ENCODE measurements at places on chromosomes 16 and 17.

GRCh38 chr16:8795818-8796217 is 1.6 kb downstream of the TMEM186 start:
- no peak for DNase-seq

GRCh38 chr16:89695875-89696669 is 5.4 kb downstream of the SPATA2L start:
- DNase-seq = no peak

DNA sequence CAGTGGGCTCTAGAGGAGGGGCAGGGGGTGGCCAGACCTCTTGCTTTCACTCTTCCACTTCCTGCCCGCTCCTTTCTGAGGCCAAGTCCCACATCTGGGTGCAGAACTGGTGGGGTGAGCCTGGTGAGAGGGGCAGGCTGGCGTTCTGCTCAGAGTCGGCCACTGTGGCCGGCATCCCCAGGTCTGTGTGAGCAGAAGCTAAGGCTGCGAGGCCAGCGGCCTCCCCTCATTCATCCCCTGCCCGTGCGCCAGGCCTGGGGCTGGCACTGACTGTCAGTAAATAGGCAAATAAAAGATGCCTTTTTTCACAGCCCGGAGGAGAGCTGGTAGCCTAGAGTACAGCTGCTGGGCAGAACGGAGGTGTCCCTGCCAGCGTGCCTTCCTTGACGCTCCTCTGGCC is 1.2 kb downstream of the DEF8 start:
- no peak for DNase-seq

- DNase-seq = no peak
Measured at GRCh38 chr17:21017861-21018260, 24.9 kb downstream of the USP22 start.

DNA sequence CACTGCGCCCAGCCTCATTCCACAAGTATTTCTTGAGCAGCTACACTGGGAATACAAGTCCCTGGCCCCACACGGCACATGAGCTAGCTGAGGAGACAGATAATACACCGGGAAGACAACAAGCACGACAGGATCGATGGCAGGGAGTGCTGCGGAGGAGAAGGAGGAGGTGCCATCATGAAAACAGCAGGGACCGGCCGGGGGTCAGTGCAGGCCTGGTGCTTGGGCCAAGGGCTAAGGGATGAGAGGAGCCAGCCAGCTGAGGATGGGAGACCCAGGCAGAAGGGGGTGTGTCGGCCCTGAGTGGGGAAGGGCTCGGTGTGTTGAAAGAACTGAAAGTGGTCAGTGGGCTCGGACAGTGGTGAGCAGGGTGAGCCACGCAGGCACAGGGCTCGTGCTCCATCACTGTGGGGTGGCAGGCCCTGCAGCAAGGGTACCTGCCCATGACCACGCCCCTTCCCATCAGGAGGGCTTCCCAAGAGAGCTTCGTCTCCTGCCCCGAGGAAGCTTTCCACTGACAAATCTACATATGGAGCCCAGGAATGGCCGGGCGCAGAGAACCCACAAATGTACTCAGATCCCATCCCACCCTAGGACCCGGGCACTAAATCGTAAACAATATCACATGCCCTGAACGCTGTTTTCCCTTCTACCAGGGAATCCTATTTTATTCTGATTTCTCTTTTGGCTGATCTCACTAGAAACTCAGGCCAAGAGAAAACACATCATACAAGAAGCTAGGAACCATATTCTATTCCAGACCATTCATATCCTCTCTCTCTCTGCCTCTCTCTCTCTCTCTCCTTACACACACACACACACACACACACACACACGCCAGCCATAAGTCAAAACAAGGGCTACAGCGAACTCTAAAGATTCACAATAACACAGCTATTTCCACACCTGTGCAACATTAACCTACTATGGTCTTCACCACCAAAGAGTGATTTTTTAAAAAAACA is 50.7 kb upstream of the TNRC6C start:
- no peak for DNase-seq

DNA sequence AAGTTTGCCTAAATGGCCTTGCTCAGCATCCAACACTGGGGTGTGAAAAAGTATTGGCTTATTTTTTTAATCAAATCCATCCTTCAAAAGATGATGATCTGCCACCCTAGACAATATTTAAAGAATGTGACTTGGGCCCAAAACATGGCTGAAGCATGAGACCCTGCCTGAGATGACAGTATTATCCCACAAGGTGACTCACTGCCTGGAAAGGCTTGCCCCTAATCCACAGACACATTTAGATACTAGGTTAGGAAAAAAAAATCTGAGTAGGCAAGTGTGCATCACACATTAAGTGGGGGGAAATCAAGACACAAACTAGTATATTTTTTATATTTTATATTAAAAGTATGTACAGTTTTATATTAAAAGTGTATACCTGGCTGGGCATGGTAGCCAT is 38.4 kb downstream of the TOM1L2 start:
- no peak for DNase-seq

- no peak for DNase-seq
Measured at GRCh38 chr16:49883076-49884014, 27.4 kb upstream of the ZNF423 start.

DNA sequence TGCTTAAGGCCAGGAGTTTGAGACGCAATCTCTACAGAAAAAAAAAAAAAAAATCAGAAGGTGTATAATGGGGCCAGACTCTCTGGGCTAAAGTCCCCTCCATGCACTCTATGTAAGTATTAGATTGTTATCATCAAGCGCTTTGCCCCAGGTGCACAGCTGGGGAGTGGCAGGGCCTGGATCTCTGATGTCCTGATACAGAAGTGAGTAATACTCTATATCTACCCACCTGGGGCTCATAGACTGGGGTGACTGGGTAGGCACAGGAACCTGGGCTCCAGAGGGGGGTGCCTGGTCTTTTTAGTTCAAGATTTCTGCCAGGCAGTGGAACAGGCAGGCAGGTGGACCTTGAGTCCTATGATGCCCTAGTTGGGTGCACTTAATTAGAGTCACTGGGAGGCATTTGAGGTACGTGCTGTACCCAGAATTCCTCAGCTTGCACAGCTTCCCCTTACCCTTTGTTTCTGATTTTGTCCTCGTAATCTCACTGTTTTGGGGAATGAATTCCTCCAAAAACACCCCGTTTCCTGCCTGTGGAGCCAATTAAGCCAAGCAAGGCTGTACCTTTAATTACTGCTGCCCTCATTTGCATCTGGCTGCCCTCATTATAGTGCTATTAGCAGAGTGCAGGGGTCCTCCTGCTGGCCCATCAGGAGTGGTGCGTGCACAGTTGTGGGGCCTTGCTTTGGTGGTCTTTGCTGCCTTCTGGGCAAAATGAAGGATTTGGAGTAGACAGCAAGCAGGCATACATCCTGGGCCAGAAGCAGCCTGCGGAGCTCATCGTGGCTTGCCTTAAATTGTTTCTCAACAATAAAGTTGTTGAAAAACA is 239.0 kb downstream of the SNX29 start:
- DNase-seq = no peak

- no peak for DNase-seq
Measured at GRCh38 chr17:7156342-7156940, 22.7 kb downstream of the ASGR1 start.

GRCh38 chr17:83009414-83010205 is 69.8 kb upstream of the METRNL start:
- DNase-seq = no peak

DNA sequence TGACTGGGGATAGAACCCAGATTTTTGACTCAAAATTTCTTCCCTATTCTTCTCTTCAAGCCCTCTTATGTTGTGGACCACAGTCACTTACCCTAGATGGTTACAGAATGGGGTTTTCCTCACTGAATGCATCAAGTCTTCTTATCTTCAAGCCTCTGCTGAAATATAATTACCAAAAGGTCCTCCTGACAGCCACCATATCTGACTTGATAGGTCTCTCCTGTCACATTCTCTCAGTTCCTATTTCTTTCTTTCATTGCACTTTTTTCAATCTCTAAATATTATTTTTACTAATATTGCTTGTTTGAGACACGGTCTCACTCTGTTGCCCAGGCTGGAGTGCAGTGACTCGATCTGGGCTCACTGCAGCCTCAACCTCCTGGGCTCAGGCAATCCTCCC is 1.1 kb upstream of the COPZ2 start:
- no peak for DNase-seq

GRCh38 chr17:8909586-8910270 is 42.3 kb upstream of the PIK3R6 start:
- no peak for DNase-seq

DNA sequence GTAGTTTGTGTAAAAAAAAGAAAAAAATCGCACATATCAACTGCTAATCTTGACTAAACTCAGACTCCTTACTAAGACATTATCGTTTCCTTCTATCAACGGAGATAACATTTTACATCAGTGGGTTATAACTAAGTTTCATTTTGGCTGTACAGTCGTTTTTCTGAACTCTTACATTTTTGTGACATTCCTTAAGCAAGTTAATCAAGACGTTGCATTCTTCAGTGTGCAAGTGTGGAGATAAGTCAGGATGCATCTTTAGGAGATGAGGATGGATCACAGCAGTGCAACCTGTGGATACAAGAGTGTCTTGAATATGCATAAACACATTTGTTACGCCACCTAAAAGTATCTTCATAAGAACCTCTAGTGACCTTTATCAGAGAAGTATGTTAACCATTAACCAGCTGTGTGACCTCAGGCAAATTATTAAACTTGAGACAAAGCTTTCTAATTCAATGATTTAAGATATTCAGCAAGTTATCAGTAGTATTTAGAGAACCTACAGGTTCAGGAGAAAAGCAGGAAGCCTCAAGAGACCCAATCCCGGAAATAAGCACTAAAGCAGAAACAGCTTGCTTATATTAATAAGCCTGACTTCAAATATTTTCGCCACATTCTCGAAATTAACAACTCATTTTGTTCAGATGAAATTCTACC is 9.4 kb downstream of the CMC2 start:
- no peak for DNase-seq

- DNase-seq = no peak
Measured at GRCh38 chr17:148757-149156, 11.4 kb downstream of the SCGB1C2 start.

GRCh38 chr16:56974549-56975300 is 13.0 kb downstream of the CETP start:
- no peak for DNase-seq

DNA sequence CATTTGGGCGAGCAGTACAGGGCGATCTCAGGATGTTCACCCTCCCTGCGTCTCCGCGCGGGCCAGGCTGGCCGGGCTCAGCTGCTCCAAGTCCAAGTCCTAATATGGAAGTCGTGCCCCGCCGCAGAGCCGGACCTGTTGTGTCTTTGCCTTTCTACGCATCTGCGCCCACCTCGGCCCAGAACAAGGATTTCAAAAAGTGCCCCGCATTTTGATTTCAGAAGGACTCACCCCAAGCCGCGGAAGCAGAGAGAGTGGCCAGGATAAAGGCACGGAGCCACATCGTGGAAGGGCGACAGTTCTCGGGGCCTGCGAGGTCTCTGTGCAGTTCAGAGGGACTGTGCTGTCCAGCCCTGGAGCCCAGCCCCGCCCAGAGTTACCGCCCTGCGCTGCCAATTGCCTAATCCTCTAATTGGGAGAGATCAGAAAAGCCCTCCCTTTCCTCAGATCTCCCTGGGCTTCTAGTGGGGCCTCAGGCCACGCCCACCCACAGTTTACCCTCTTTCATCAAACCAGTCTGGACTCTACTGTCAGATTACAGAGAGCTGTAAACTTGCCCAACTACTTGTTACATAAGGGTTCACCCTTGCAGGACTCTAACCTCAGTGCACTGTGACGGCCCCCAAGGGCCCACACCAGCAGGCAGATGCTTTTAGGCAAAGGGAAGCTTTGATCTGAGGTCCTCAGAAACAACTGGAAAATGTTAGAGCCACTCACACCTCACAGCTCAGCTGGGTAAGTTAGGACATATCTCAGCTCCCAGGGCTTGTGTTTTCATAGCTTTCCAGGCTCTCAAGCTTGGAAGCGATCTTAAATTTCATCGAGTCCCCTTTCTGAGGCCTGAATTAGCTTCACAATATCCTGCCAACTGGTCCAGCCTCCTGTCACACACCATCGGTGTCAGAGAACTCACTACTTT is at the start of gene CES1:
TSS of gene CES1 (minus strand) at position 324 of the 919 bp plus-strand sequence. CDS start at position 283, 41 bp downstream.
- no peak for DNase-seq

DNA sequence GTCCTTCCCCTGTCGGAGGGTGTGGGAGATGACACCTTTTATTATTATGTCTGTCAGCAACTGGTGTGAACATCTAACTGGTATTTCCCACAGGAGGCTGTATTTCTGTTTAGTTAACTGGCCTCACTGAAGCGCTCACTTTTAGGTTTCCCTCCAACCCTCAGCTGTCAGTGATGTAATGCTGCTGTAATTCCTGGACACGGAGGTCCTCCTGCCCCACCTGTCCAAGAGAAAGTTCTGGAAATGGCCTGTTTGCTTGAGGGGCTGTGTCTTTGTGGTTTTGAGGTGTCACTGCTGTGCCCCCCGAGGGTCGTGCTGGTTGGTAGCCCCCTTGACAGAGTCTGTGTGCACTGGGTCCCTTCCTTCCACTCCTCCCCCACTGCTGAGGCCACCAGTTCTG is 11.5 kb downstream of the KCNJ12 start:
- DNase-seq = no peak

DNA sequence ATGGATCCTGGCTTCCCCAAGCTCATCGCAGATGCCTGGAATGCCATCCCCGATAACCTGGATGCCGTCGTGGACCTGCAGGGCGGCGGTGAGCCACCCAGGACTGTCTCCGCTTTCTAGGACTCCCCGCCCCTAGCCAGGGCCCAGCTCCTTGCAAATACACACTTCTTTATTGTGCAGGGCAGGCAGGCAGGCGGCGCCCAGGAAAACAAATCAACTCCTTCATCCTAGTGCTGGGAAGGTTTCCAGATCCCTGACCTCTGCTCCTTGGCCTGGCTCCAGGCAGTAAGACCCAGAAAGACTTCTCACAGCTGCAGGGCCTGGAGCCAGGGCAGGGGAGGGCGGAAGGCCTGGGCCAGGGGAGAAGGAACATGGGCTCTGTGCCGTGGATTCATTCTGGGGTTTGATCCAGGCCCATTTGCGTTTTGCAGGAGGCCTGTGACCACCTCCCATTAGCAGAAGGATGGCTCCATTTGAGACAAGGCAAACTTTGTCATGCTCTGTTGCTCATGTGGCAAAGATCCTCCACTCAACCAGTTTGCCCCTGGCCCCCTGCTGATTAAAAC is 6.0 kb upstream of the LPCAT2 start:
- peak; percentile 90 for DNase-seq

GRCh38 chr16:66370786-66371684 is 4.5 kb downstream of the CDH5 start:
- DNase-seq = no peak

DNA sequence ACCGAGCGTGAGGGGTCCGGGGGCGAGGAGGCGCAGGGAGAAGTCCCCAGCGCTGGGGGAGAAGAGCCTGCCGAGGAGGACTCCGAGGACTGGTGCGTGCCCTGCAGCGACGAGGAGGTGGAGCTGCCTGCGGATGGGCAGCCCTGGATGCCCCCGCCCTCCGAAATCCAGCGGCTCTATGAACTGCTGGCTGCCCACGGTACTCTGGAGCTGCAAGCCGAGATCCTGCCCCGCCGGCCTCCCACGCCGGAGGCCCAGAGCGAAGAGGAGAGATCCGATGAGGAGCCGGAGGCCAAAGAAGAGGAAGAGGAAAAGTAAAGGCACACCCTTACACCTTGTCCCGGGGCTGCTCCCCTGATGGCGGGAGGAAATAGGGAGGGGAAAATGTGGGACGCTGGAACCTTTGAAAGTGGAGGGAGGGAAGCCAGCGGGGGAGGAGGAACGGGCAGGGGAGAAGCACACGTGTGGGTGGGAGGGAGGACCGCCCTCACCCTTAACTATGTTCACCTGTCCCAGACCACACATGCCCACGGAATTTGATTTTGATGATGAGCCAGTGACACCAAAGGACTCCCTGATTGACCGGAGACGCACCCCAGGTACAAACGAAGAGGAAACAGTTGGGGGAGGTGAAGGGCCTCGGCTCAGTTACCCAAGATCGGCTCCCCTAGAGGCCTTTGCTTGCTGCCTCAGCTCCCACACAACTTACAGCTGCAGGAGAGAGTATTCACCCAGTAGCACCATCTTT is 916 bp downstream of the PAGR1 start:
- DNase-seq = peak; percentile 22
